Astrocyte of the spinal cord (primary cell): ENCODE measurements at places on chromosomes 11 and 22.

GRCh38 chr11:72721689-72722049, 30.5 kb downstream of the ARAP1 start:
- DNase-seq, result peak; percentile 18

DNA sequence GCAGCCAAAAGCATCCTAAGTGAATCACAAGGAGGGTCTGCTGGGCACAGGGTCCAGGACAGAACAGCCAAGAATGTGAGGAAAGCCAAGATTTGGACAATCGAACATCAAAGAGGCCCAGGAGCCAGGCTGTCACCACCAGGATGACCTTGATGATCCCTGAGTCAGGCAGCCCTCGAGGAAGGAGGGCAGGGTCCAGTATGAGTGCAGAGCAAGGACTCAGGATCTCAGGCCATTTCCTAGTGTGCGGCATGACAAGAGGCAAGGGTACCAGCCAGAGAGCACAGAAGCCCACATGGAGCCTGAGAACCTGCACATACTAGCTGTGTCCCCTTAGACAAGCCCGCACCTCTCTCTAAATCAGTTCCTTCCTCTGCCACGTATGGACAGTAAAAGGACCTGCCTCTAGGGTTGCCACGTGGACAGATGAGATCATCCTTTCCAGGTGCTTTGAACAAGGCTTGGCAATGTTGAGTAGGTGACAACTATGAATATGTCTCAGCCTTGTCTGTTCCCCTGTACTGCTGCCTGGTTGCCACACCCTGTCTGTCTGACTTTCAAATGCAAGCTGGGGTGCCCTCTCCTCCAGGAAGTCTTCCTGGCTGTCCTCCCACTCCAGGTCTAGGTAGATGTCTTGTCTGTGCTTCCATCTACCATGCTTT, 32.2 kb upstream of the ISX start:
- no peak for DNase-seq

GRCh38 chr11:69880041-69880825, 61.0 kb upstream of the FGF3 start:
- no peak for DNase-seq

GRCh38 chr11:65960824-65961266, 689 bp upstream of the SART1 start:
- DNase-seq, result no peak

- peak; percentile 83 for DNase-seq
These were observed 70.4 kb downstream of the IGLL1 start for GRCh38 chr22:23509571-23510302.

- peak; percentile 18 for DNase-seq
These were observed 106.8 kb downstream of the DCDC1 start for GRCh38 chr11:31262761-31263160.
